Stimulated activated CD8-positive, alpha-beta memory T cell treated with anti-CD3 and anti-CD28 coated beads, Interleukin-4, amount 100 ng/mL, for 1 hour (primary cell): ENCODE measurements at places on chromosomes 2 and 18.

DNA sequence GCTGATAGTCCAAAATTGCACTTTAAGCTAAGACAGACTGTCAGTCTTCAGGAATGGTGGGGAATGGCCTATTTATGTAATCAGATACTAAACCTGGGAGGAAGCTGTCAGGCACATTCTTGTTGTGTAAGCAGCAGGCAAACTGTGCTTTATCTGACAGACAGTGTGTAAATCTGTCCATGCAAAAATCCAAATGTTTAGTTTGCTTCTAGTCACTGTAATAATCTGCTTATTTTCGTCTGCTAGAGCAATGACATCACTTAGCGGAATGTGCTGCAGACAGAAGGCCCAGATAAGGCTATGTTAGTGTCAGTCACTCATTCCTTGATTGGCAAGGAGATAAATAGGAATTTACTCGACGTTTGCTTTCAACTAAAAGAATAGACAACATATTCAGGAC, 263.5 kb downstream of the ZNF407 start:
- no peak for DNase-seq

GRCh38 chr2:127115471-127116199, 8.7 kb upstream of the BIN1 start:
- no peak for DNase-seq

DNA sequence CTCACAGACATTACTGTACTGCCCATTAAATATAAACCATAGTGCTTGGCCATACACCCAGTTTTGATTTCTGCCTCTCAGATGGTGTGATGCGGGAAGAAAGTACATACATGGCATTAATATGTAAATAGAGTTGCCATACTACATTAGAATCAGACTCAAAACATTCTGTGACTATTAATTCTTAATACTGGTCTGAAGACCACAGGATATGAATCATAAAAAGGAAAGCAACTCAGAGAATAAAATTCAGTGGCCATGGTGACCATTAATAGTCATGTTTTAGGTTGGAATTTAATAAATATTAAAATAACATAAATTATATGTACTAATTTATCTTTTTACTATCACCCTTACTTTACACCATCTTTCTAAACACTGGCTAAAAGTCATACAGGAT, 33.0 kb upstream of the WDR75 start:
- DNase-seq: no peak

- DNase-seq: no peak
These were observed 8.8 kb upstream of the SETBP1 start for GRCh38 chr18:44671914-44672313.

GRCh38 chr2:100063459-100063953, 78.9 kb downstream of the AFF3 start:
- DNase-seq: no peak

- no peak for DNase-seq
These were observed 67.5 kb downstream of the FASTKD2 start for GRCh38 chr2:206832873-206833272.

DNA sequence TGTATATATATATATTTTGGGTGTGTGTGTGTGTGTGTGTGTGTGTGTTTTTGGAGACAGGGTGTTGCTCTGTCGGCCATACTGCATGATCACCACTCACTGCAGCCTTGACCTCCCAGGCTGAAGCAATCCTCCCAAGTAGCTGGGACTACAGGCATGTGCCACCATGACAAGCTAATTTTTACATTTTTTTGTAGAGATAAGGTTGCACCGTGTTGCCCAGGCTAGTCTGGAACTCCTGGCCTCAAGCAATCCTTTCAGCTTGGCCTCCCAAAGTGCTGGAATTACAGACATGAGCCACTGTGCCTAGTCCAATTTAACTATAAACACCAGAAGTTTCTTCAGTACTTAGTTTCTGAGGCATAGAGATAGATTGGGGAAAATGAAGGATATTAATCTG, 18.3 kb downstream of the LIMS1 start:
- no peak for DNase-seq

- DNase-seq: no peak
These were observed 37.6 kb downstream of the CTIF start for GRCh38 chr18:48576457-48576771.

DNA sequence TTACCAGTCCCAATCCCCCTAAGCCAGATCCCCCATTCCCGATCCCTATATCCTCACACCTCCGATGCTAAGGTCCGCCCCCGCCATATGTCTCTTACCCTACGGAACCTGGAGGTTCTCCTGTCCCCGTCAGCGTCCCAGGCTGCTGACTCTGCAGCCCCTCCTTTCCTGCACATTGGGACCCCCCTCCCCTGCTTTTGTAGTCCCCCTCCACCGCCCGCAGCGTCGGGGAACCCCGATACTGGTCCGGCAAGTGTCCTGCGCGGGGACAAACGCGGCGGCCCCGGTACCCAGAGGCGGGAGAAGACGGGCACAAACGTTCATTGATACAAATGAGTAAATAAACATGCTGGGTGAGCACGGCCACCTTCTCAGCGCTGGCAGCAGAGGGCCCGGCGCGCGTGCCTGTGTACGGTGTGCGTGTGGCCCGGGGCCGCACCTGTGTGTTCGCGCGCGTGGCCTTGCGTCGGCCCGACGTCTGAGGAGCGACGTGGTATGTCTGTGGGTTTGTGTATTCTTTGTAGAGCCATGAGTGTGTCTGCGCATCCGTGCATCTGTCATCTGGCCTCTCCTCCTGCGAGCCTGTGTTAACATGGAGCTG, 2.0 kb upstream of the CYP26B1 start:
- no peak for DNase-seq

DNA sequence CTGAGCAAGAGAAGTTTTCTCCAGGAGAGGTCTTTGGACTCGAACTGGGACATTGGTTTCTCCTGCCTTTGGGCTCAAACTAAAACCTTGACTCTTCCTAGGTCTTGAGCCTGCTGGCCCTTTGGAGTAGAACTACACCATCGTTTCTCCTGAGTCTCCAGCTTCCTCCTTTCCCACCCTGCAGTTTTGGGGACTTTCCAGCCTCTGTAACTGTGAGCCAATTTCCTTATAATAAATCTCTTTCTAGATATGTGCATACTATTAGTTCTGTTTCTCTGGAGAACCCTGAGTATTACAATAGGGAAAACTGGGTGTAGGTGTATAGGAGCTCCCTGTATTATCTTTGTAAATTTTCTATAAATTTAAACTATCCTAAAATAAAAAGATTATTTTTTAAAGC, 219.8 kb upstream of the AGAP1 start:
- no peak for DNase-seq

GRCh38 chr2:181527058-181527457, 69.9 kb downstream of the ITGA4 start:
- no peak for DNase-seq

- DNase-seq: no peak
These were observed 43.4 kb downstream of the COLEC12 start for GRCh38 chr18:457140-457519.

DNA sequence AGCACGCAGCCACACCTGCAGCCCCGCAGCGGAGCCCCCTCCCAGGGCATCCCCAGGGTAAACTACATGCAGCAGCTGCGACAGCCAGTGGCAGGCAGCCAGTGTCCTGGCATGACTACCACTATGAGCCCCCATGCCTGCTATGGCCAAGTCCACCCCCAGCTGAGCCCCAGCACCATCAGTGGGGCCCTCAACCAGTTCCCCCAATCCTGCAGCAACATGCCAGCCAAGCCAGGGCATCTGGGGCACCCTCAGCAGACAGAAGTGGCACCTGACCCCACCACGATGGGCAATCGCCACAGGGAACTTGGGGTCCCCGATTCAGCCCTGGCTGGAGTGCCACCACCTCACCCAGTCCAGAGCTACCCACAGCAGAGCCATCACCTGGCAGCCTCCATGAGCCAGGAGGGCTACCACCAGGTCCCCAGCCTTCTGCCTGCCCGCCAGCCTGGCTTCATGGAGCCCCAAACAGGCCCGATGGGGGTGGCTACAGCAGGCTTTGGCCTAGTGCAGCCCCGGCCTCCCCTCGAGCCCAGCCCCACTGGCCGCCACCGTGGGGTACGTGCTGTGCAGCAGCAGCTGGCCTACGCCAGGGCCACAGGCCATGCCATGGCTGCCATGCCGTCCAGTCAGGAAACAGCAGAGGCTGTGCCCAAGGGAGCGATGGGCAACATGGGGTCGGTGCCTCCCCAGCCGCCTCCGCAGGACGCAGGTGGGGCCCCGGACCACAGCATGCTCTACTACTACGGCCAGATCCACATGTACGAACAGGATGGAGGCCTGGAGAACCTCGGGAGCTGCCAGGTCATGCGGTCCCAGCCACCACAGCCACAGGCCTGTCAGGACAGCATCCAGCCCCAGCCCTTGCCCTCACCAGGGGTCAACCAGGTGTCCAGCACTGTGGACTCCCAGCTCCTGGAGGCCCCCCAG, 254.1 kb downstream of the GLI2 start:
- no peak for DNase-seq
